ENCODE measurements at places on chromosomes 4 and X.

DNA sequence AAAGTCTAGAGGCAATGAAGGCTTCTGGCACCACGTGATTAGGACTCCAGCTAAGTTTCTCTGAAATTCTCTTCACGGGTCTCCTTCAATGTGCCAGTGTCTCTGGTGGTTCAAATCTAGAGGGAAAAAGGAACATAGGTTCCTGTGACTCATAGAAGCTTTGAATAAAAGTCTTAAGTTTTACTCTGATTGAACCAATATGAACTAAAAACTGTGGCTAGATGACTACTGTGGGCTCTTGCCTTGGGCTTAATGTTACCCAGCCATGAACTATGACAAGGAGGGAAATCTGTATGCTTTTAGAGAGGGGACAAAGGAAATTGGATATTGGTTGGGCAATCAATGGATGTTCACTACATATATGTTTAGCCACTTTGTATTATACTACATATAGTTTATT lies 49.9 kb upstream of the TEX13D start:
- no peak for DNase-seq

GRCh38 chr4:185560316-185560715 lies 25.0 kb upstream of the PDLIM3 start:
- no peak for DNase-seq

- DNase-seq: no peak
These were observed 48.8 kb downstream of the BMX start for GRCh38 chrX:15549189-15550012.

- DNase-seq: no peak
These were observed 31.9 kb downstream of the ADRA2C start for GRCh38 chr4:3797831-3798790.

DNA sequence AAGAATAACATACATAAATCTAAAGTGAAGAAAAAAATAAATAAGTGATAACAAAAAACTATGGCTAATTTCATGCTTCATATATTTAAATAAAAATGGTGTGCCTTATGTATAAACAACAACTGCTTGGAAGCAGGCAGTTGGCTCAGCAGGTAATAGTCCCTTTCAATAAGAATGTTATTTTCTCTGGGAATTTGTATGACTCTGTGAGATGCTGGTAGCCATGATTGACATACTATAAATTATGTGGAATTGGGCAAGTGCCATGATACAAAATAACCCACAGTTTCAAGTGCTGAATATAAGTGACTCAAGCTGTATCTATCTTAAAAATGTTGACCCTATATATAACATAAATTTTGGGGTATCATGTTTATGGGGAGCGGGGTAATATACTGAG lies 546.5 kb downstream of the SPOCK3 start:
- DNase-seq: no peak

DNA sequence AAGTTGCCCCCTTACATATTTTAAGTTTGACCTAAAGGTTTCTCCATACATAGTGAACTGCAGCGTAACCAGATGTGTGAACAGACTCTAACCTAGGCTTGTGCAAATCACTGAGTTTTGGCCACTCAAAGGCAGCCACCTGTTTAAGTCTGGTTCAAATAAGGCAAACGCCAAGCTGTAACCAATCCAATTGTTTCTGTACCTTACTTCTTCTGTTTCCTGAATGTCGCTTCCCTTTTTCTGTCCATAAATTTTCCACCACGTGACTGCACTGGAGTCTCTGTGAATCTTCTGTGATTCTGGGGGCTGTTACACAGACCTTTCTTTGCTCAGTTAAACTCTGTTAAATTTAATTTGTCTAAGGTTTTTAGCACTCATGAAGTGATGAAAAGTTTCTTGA lies 618.8 kb downstream of the GLUD2 start:
- no peak for DNase-seq

GRCh38 chr4:16757080-16757521 lies 141.3 kb downstream of the LDB2 start:
- peak; percentile 87 for DNase-seq

DNA sequence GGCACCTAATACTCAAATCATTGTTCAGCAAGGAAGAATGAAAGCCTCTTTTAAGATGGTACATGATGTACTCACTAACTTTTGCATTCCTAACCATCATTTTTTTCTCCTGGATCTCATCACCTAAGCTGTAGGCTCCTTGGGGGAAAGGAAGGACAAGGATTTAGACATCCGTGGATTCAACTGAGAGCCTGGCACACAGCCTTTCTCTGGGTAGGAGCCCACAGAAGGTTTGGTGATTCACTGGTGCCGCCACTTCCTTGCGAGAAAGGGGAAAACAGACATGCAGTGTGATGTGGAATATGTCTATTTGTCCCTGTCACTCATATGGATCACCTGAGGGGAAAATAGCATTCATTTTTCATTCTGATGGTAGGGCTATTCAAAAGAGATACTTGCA lies 147.3 kb downstream of the PCDH7 start:
- DNase-seq: no peak

DNA sequence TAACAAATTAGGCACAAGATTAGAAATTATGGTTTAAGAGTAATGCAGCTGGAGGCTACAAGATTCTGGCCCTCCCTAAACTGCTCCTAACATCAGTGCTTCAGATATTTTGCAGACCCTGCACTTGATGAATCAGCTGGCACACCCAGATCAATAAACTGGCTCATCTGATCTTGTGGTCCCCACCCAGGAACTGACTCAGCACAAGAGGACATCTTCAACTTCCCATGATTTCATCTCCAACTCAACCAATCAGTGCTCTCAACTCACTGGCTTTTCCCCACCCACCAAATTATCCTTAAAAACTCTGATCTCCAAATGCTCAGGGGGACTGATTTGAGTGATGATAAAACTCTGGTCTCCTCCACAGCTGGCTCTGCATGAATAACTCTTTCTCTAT lies 21.7 kb upstream of the TMEM33 start:
- no peak for DNase-seq

DNA sequence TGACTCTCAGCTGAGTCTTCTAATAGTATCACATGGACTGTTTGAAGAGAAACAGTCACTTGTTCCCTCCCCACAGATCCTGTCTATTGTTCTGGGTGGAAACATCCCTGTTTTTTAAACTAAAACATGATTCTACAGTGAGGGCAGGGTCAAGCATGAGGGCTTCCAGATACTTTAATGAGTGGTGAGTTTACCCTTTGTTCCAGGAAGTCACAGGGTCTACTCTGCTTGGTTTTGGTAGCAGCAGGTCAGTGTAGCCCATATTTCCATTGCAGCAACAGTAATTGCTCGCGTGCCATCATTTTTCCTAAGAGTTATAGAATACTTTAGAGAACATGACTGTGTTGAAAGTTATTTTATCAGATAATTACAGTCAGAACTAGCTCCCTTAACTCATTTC lies 87.4 kb downstream of the ZNF732 start:
- no peak for DNase-seq

DNA sequence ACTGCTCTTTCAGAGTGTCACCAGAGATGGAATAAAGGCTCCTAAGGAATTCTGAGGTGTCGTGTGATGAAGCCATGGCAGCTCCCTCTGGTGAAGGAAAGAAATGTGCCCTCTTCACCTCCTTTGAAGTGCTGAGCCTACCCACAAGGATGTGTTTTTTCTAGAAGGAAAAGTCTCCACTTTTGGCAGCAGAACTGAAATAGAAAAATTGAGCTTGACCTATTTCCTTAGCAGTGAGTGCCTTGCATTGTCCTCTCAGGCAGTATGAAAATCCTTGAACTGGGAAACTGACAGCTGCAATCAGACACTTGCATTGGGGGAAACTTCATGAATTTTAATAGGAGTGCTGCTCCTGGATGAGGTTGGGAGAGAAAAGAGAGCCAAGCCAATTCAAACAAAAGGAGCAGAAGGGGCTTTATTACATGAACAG lies 95.2 kb downstream of the DCLK2 start:
- peak; percentile 72 for DNase-seq
